ENCODE measurements at places on chromosomes 11 and 22.

- no peak for DNase-seq
Measured at GRCh38 chr11:119130662-119131061, 9.3 kb downstream of the HINFP start.

DNA sequence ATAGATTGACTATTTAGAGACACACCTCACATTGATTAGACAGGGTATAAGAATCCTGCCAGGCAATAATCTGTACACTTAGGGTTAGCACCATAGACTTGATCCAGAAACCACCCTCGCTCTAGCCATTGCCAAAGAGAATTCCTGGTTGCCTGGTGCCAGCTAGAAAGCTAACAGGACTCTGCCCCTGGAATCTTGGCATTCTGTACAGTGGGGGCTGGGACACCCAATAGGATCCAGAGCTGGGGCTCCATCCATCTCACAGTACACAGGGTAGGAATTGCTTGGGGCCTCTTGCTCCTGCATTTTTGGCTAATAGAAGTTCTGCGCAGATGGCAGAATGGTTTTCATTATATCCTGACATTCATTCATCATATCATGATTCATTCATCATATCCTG lies 3.0 kb upstream of the APLNR start:
- DNase-seq = no peak

DNA sequence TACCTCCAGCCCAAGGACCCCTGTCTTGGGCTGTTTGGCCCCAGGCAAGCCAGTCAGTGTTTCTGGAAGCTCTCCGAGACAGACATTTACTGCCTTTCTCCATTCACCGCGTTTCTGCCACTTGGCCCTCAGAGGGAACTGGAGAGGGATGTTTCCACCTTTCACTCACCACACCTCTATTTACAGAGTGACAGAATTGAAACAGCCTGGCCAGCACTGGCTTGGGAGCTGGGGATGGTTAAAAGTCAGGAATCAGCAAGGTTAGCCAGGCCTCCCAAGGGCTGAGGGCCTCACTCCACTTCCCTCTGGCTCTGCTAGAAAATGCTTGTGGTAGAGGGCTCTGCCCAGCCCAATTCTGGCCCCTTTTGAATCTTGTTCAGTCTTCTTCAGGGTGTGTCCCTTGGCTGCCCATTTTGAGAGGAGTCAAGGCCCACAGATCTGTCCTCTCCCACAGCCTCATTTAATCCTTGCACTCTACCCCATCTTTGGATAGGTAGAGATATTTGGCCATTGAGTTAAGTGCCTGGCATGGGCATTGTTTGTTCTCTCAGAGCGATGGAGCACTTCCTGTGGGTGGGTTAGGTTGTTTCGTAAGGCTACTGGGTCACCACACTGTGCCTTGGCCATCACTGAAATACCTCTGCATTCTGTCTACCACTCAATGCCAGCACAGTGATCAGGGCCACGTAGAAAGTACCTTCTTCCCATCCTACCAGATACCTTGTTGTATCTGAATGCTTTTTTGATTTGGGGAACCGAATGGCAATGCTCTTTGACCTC lies 119.2 kb downstream of the MICAL2 start:
- DNase-seq = no peak

GRCh38 chr11:113591117-113591516 lies 115.0 kb downstream of the TMPRSS5 start:
- no peak for DNase-seq

DNA sequence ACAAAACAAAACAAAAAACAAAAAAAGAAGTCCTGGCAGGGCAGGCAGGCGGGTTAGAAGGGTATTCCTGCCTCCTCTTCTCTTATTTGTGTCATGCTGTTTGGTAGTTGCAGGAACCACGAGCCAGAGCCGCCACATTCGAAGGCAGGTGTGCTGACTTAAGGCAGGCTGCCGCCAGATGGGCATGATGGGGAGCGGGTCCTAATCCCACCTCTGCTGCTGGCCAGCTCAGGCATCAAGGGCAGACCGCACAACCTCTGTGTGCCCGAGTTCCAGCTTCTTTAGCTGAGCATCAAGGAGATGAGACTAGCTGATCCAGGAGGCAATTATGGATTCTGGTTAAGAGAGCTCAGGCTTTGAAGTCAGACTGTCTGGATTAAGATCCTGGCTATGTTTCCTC lies 12.1 kb downstream of the OAF start:
- no peak for DNase-seq
